ENCODE measurements at places on chromosomes 2 and 18.

DNA sequence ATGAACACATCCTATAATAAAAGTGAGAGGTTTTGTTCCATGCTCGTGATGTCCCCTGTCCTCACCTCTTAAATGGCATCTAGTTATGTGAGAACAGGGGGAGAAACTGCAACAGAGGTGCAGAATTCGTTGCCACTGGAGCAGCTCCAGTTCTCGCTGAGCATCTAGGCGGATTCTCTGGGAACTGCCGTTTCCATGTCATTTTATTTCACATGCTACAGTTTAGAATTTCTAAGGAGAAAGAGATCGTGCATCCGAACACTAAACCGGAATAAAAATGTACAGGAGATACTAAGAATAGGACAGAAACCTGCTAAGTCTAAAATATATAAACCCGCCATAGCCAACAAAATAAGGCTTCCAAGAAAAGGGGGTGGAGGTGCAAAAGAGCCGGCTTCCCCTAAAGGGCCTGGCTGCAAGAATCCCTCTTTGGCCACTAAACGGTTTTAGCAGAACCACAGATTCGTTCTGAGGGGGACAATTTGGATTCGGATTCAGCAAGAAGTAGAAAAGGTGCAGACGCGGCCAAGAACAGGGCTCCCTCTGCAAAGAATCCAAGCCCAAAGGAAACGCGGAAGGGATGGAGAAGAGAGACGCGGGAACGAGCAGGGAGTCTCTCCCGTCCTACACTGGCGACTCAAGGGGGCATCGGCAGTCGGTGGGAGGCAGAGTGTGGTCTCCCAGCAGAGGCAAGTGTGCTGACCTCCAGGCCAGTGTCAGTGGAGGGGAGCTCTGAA is 1.3 kb downstream of the TMEM163 start:
- DNase-seq: no peak

- no peak for DNase-seq
Observed at GRCh38 chr2:136362676-136363390, 244.9 kb upstream of the CXCR4 start.

DNA sequence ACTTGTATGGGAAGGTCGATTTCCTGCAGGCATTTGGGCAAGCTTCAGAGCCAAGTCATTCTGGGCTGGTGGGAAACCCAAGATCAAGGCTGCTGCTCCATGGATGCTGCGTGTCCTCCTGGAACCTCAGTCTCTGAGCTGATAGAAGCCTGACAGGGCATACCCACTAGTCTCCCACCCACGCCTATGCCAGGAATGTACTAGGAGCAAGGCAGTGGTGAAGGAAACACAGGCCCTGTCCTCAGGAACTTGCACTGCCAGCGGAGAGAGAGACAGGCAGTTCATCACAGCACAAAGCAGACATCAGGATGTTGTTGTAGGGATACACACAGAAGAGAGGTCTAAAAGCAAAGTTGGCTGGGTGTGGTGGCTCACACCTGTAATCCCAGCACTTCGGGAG is 84.2 kb downstream of the PLB1 start:
- DNase-seq: no peak

DNA sequence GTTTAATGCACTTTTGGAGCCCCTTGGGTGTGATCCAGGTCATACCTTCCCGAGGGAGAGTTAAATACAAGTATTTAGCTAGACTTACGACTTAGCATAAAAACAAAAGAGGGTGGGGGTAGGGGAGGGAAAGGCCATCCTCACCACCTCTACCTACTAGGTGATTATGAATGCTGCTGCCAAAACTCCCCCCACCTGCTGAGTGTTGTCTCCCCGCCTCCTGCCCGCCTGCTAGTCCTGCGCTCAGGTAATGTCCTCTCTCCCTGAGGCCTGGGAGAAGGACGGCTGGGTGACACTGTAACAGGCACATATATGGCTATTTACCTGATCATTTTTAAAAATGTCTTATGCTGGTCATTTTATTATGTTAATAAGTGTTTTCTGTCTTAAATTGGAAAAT is 3.0 kb upstream of the NCKAP5 start:
- DNase-seq: no peak

DNA sequence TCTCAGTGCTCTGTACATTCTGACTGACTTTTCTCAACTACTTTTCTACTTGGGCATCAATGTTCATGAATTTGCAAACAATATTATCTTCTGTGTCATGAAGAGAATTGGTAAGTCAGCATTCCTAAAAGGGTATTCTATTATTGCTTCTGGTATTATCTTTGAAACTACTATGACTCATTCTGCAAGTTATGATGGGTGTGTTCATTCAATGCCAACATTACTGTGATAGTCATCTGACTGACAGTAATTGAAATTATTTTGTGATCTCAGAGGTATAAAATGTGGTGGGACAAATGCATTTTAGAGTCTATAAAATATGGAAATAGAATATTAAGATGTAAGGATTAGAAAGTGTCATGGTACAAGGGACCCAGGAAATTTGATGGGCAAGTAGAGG is 736.0 kb upstream of the CELF4 start:
- DNase-seq: peak; percentile 14

DNA sequence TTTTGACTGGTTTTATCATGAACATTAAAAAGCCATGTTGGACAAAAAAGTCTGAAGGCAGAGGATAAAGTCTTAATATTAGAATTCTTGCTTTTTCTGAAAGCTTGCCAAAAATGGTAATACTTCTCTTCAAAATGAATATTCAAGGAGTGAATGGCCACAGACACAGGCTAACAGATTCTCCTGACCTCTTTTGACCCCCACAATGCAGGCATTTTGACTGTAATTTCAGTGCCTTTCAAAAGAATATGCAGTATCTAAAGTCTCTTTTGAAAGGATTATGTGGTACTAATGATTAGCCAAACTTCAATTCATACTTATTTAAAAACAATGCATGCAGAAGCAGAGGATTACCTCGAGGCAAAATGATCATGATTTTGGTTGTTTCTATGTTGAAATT is 557.8 kb upstream of the GCFC2 start:
- DNase-seq: no peak

- no peak for DNase-seq
Observed at GRCh38 chr2:134295441-134295840, 41.6 kb downstream of the MGAT5 start.

DNA sequence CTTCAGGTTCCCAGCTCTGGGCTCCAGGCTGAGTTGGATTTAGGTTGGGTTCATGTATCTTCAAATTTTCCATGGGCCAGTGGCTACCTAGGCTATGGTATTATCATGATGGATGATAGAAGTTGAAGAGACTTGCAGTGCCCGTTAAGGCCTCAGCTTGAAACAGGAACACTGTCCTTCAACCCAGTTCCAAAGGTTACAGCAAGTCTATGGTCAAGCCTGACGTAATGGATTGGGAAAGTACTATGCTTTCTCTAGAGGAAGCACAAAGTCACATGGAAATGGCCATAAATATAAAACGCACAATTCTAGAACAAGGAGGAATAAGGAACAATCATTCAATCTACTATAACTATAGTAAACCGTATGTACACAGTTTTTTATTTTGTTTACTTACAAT is 593.2 kb downstream of the ZEB2 start:
- no peak for DNase-seq

GRCh38 chr2:143140864-143141661 is 11.8 kb downstream of the ARHGAP15 start:
- DNase-seq: no peak

GRCh38 chr2:133262893-133263292 is 305.4 kb downstream of the NCKAP5 start:
- no peak for DNase-seq

DNA sequence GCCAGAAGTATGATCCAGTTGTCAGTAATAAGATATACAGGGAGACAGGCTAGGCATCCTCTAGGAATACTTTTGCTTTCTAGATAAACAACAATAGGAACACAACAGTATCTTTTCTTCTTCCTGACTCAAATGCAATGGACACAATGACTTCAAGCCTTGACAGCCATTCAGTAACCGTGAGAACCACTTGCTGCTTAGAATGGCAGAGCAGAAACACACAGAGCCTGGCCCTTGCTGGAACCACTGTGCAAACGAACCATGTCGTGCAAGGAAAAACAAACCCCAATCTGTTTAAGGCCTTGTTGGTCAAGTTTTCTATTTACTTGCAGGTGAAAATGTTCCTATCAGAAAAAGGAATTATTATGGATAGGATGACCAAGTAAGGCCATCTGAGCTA is 18.8 kb downstream of the TRIP12 start:
- no peak for DNase-seq

DNA sequence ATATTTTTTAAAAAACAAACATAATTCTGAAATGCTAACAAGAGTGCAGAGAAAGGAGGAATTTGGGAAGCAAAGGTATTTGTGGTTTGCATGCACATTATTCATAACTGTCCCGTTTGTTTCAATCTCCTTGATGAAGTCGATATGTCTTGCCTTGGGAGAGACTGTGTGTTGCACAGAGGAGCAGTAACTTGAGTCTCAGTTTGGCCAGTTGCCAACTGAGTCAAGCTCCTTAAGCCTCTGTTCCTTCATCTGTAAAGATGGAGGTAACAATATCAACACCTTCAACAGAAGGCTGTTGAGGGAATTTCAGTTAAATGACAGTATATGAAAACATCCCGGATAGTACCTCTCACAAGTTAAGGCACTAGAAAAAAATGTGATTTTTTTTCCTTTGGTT is 226.2 kb downstream of the ASXL3 start:
- DNase-seq: no peak

GRCh38 chr18:44693030-44693784 is 12.5 kb downstream of the SETBP1 start:
- no peak for DNase-seq

DNA sequence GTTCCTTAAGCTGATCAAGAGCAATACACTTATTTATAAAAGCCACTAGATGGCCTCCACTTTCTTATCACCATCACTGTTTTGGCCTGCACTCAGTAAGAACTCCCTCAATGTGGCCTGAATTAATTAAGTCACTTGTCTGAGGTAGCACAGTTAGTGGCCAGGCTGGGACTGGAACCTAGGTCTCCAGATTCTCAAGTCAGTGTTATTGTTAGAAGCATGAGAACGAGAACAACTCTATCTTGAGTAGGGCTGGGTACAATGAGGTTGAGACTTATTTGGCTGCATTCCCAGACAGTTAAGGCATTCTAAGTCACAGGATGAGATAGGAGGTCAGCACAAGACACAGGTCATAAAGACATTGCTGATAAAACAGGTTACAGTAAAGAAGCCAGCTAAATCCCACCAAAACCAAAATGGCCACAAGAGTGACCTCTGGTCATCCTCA is 115.8 kb downstream of the SS18 start:
- DNase-seq: no peak

DNA sequence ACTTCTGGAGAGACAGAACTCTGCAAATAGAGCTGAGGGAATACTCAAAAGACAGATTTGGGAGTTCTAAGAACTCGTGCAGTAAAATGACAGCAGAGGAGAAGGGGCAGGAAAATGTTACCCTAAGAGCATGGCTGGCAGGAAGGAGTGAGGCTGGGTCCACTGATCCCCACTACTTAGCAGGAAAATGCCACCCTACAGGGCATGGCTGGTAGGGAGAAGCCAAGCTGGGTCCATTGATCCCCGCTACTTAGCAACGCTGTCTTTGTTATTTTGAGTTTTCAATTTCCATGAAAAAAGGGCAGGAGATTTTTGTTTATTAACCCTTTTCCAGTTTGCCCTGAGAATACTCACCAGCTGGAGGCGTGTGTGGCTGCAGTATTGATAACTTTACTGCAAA is 100.3 kb upstream of the TMEM200C start:
- no peak for DNase-seq

GRCh38 chr2:170567429-170567828 is 147.7 kb upstream of the SP5 start:
- DNase-seq: no peak

DNA sequence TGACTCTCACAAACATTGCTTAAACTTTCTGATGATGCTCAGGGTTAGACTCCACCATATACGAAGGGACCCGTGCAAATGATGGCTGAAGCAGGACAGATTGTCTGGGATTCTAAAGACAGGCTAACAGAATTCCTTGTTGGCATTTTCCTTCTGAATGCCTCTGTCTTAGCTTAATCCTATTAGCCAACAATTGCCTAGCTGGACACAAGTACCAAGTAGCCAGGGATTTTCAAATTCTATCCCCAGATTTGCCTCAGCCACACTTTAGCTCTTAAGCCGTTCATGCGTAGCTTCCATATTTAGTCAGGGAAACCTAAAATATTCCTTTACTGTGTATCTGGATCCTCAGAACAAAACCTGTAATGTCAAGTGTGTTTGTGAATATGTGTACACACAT is 40.0 kb downstream of the COL4A3 start:
- no peak for DNase-seq

DNA sequence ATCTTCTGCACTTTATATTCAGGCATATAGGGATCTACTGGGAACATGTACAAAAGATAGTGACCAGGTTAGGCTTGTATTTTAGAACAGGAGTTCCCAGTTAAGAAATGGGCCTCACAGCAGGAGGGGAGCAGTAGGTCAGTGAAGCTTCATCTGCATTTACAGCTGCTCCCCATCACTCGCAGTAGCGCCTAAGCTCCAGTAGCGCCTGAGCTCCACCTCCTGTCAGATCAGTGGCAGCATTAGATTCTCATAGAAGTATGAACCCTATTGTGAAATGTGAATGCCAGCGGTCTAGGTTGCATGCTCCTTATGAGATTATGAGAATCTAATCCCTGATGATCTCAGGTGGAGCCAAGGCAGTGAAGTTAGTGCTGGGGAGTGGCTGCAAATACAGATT is 224.4 kb upstream of the CYRIA start:
- no peak for DNase-seq

- DNase-seq: no peak
Observed at GRCh38 chr18:48733643-48734253, 194.9 kb downstream of the CTIF start.

DNA sequence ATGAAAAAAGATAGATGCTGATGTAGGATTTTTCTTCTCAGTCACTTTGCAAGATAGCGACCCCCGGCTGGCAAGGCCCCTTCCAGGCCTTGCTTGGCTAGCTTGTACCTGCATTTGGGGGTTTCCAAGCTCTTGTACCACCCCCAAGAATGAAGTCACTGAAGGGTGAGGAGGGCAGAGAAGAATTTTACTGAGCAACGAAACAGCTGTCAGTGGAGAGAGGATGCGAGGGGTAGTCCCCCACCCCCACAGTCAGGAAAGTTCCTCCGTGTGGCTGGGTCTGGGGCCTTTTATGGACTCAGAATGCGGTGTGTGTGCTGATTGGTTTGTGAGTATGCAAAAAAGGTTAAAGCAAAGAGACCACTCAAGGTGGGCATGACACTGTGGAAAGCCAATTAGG is 382.0 kb downstream of the GPD2 start:
- no peak for DNase-seq

DNA sequence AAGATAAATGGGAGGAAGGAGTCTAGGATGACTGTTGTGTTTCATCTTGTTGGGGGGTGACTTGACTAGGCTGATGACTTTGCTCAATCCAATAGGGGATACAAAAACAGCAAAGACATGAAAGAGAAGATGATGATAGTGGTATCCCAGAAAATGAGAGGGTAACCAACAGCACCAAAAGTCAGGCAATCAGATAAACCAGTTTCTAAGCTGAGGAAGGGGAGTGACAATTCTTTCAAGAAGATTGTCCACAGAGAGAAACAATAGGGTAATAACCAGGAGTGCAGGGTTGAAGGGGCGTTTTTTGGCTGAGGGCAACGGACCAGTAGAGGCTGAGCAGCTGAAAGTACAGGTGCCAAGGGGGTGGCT is 7.7 kb upstream of the KCMF1 start:
- DNase-seq: no peak

Measured in kidney capillary endothelial cell (primary cell).